RWPE1 (cell line): ENCODE measurements at places on chromosomes 12 and 14.

DNA sequence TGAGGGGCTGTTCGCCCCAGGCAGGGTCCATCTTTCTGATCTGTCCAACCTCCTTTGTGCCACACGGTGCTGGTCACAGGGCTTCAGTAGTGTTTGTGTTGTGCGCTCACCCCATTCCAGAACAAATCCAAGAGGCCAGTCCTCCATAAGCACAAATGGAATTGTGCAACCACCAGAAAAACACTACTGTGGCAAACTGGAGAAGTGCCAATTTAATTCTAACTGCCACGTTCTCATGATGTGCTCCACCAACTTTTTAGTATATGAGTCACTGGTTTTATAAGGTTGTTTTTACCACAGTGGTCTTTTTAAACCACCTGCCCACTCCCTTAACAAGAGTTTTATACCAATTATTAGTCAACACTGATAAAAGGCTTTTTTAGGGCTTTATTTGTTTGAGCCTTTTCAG, 380.2 kb downstream of the NAV3 start:
- DNase-seq = peak; percentile 2

DNA sequence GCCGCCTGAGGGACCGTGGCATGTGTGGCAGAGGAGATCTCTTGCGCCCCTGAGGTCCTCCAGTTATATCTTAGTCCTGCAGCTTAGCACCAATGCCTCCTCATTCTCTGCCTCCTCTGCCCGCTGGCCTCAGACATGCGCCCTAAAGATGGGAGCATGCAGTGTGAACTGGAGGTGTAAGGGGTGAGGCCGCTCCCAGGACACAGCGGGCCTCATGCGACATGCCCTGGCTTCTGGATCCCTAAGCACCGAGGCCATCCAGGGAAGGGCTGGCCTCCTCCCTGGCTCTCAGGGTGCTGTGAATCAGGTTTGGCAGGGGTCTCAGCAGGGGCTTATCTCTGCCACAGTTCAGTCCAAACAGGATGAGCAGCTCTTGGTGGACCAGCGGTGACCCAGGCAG, 86.9 kb downstream of the CACNA1C start:
- no peak for DNase-seq

- DNase-seq = no peak
Observed at GRCh38 chr12:111699-112493, 45.3 kb downstream of the IQSEC3 start.

GRCh38 chr12:112611908-112612307, 179.6 kb upstream of the RPH3A start:
- DNase-seq = no peak

GRCh38 chr12:1533205-1533601, 61.2 kb downstream of the FBXL14 start:
- no peak for DNase-seq

- DNase-seq = no peak
Observed at GRCh38 chr14:30958555-30959407, 66.7 kb upstream of the AP4S1 start.

DNA sequence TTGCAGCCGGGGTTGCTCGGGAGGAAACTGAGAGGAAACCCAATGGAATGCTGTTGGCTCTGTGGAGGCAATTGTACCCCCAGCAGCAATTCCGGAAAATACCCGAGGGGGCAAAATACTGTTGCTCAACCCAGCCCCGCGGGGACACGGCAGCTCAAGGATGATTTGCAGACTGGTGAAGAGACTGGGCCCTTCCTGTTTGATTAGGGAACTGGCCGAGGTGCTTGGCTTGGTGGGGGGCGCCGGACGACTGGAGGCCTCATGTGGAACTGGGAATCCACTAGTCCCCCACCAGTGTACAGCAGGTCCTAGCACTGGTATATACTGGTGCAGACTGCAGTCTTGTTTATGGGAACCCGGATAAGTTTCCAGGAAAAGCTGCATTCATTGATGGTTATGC, 10.3 kb upstream of the RNASE12 start:
- DNase-seq = no peak

DNA sequence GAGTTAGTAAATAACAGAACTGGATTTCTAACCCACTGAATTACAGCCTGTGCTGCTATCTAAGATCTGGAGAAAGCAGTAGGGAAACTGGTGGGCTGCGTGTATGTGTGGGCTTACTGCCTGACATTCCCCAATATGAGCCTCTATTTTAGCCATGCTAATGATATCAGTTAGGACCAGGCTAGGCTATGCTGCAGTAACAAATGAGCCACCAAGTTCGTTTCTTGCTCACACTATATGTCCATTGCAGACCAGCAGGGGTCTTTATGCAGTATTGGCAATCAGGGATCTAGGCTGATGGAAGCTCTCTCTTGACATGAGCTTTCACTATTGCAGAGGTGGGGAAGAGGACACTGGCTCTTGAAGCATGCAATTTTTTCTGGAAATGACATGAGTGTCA, 40.4 kb downstream of the FOS start:
- no peak for DNase-seq

- no peak for DNase-seq
Observed at GRCh38 chr12:77540097-77540496, 290.6 kb upstream of the NAV3 start.

- DNase-seq = no peak
Observed at GRCh38 chr12:120961604-120962531, 16.5 kb upstream of the HNF1A start.

DNA sequence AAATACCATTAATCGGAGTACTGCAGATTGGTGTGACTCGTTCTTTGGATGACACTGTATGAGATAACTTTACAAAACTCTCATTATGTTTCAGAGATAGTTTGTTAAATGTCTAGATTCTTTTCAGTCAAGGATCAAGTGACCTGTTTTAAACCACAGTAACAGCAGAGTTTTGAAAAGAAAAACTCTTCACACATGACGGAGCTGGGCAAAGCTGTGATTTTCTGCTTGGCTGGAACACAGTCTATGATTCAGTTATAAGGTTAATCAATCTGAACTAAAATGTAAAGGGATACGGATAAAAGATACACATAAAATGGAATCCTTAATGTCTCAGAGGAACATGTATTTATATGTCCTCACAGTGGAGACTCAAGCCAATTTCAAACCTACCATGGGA, 573.2 kb downstream of the PRKD1 start:
- DNase-seq = no peak

DNA sequence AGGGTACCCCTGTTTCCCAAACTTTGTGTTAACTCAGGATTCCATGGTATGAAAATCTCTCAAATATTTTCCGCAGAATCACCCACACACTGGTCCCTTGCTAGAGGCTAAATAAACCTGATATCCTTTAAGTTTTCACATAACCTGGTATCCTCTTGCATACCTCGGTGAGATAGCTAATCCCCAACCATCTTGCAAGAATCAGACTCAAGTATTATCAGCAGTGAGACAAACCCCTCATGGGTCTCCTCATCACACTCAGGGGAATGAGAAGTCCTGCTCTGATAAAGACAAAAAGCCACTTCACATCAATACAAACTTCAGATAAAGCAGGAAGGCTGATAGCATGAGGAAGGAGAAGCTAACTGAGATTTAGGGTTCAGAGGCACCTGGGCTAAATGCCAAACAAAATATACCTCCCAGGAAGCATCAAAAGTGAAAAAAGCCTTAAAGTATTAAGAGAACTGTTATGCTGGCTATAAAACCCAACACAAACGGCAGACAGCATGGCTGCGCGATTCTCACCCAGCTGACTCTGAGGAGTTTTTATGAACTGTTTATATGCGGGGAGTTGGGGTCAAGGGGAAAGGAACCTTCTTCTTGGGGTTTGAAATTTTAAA, 96.5 kb downstream of the FOXN3 start:
- no peak for DNase-seq

- no peak for DNase-seq
Observed at GRCh38 chr12:47818007-47818376, 1.7 kb downstream of the HDAC7 start.

DNA sequence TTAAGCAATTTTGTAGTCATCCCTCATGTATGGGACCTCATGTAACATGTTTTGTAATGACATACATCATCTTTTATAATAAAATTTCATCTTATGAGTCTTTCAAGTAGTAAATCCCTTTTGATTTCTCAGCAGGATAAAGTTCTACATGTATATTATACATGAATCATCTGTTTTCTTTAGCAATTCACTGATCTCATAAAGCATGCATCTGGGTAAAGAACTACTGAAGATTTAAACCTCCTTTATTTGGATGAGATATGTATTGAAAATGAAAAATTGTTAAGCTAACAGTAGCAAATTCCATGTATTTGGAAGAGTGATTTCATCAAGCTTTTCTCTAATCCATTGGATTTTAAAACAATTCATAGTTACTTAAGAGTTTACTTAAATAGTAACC, 126.9 kb downstream of the KITLG start:
- DNase-seq = no peak

GRCh38 chr12:80936642-80937390, 918 bp downstream of the LIN7A start:
- DNase-seq = no peak

- DNase-seq = no peak
Observed at GRCh38 chr12:115946867-115947695, 330.4 kb downstream of the MED13L start.

GRCh38 chr12:128047266-128048060, 219.5 kb upstream of the TMEM132C start:
- DNase-seq = no peak

DNA sequence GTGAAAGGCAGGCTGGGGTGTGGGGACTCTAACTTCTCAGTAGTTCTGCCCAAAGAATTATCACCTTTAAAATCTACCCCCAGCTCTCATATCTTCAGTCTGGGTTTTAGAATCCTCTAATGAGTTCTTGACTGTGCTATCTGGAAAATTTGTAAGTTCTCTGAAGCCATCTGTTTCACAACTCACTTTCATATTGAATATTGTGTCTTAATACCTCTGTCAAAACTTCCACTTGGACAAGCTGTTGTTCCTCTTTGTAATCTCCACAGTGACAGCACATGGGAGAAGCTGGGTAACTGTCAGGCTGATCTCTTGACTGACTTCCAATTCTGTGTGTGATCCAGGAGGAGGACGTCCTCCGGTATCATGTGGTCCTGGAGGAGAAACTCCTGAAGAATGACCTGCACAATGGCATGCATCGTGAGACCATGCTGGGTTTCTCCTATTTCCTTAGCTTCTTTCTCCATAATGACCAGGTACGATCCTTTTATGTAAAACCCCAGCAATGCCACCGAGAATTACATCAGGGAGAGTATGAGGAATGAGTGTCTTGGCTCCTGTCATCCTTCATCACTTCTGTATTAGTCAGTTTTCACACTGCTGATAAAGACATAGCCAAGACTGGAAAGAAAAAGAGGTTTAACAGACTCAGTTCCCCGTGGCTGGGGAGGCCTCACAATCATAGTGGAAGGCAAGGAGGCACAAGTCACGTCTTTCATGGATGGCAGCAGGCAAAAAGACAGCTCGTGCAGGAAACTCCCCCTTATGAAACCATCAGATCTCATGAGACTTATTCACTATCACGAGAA, 111.9 kb downstream of the STAB2 start:
- DNase-seq = no peak
